Stomach (tissue), 19 donors: ENCODE measurements at places on chromosomes 1 and 21. TPM values are rescaled to one million over a fixed set of nuclear protein-coding genes. Genes with fewer than 3 reads are reported as not detected.

- DNase-seq, result peak; percentile 74
Measured at GRCh38 chr1:155871390-155871789, 12.0 kb downstream of the SYT11 start.

IL19 gene
- total RNA-seq, result not detected

DNA sequence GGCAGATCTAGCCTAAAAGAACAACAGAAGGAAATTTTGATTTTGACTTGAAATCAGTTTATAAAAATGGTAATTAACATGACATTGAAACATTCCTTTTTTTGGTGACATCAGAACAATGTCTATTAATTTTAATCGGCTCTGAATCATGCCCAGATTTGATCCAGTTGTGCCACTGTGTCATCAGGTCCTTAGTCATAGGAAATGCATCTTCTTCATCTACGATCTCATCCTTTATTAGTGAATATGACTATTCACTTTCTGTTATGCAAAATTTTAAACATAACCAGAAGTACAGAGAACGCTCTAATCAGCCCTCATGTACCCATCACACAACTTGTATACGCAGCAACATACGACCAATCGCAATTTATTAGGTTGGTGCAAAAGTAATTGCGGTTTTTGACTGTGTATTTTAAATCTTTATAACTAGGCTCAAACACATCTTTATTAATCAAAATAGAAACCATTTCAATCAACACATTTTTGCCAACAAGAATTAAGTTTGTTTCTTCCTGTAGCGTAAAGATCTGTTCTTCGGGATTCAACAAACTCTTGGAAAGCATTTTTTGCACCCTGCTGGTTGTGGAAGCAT is 40.3 kb upstream of the TLR5 start:
- DNase-seq, result no peak

DNA sequence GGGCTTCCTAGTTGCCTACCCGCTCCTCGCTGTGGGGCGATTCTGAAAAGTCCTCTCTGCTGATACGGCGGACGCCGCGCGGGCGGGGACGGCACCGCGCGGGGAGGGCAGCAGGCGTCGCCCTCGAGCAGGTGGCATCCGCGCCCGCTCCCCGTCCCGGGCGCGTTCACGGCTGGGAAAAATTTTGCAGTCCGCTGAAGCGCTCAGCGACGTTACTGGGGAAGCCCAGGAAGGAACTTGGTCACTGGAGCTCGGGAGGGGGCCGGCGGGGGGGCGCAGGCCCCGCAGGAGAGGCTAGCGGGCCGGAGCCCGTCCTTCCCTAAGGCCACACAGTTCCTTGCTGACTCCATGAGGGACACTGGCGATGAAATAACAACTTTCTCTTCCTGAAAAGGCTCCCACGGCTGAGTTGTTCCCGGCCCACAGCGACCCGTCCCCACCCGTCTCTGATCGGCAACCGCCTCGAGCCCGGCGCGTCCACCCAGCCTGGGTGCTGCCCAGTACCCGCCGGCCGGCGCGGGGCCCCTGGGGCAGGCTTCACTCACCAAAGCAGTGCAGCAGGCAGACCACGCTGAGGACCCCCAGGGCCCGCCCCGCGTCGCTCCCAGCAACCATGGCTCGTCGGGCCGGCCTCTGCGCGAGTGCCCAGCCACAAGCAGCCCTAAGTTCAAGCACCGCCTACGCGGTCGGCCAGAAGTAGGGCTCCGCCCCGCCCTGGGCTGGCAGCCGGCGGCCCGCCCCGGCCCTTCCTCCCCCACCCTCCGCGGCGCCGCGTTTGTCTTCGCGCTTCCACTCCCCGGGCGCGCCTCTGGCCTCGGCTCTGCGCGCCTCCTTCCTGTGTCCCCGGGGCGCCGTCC is at the start of gene CD58:
TSS of gene CD58 (minus strand) at position 669 of the 857 bp plus-strand sequence. CDS start at position 615, 54 bp downstream.
- DNase-seq, result peak; percentile 96

SLC35F3 gene
- total RNA-seq, result not detected

RIPPLY3 gene
- total RNA-seq, result not detected

DNA sequence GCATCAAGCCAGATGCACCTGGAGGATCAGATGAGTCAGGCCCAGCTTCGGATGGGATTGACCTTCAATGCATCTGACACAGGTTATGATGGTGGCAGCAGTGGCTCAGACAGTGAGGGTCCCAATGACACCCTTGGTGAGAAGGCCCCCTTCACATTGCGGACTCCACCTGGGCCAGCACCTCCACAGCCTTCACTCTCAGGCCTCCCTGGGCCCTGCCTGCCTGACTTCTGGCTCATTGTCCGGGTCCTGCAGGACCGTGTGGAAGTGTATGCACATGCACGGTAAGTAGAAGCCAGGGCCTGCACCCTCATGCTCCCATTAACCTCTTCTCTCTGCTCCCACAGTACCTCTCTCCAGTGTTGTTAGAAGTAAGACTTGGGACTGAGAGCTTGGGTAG is 20.8 kb downstream of the HYI start:
- DNase-seq, result no peak

TRIM63 gene
- total RNA-seq, result not detected

- peak; percentile 87 for DNase-seq
Measured at GRCh38 chr1:28208818-28209441, 23.9 kb downstream of the DNAJC8 start.

GRCh38 chr1:202016811-202017748 is 6.7 kb downstream of the ELF3 start:
- no peak for DNase-seq

DNA sequence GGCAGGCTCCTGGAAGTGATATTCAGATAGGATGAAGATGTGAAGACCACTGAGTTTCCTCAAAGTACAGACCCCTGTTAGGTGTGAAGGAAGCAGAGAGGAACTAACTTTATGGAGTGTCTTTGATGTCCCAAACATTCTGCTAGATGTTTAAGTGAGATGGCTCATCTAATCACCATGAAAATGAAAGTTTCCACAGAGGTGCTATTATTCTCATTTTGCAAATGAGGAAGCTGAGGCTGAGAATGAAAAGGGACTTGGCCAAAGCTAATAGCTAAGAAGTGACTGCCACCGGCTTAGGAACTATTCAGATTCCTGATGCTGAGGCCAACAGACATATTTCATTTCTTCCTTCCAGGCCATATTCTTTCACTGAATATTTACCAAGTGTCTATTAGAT is 45.9 kb upstream of the WLS start:
- no peak for DNase-seq

DNA sequence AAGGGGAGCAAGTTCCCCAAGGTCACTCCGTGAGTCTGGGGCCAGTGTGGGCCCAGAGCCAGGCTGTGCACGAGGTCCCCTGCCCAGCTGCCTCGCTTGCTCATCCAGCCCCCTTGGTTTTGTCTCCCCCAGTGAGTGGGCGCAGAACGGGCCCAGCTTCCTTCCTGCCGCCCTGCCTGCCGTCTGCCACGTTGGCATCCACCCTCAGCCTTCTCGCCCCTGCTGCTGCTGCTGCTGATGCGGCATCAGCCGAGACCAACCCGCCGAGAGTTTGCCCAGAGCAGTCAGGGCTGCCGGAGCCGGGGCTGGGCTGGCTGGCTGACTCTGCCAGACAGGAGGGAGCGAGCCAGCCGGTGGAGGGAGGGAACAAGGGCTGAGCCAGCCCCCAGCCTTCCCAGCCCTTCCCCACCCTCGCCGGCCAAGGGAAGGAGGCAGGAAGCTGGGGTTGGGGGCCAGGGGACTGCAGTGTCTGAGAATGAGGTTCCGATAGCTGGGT is 31.4 kb upstream of the WASF2 start:
- DNase-seq, result no peak

DNA sequence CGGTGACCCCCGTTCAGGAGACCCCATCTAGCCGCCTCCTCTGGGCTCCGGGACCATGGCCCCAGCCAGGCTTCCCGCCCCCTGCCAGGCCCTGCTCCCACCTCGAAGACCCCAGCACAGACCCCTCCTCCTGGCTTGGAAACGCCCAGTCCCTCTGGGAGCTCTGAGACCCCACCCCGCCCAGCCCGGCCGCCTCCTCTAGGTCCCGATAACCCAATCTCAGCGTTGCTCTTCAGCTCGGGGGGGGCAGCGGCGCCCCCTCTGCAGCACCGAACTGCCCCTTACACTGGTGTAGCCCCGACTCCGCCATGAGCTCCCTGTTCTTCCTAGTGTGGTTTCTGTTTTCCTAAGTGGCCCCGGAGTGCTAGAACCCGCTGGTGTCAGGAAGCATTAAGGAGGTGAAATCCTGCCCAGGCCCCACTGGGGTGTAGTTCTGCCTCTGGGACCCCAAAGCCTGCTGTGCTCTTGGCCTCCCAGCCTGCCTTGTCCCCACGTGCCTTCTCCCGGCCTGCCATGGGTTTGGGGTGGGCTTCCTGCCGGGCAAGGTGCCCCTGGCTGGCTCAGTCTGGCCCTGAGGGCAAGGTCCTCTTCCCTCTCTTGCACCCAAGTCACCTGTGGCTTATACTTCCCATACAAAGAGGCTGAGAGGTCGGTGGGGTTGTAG is 10.7 kb upstream of the MMEL1 start:
- no peak for DNase-seq

GRCh38 chr1:18190598-18190997 is 83.0 kb downstream of the IGSF21 start:
- DNase-seq, result no peak
